ENCODE measurements at places on chromosomes 3 and 15.

DNA sequence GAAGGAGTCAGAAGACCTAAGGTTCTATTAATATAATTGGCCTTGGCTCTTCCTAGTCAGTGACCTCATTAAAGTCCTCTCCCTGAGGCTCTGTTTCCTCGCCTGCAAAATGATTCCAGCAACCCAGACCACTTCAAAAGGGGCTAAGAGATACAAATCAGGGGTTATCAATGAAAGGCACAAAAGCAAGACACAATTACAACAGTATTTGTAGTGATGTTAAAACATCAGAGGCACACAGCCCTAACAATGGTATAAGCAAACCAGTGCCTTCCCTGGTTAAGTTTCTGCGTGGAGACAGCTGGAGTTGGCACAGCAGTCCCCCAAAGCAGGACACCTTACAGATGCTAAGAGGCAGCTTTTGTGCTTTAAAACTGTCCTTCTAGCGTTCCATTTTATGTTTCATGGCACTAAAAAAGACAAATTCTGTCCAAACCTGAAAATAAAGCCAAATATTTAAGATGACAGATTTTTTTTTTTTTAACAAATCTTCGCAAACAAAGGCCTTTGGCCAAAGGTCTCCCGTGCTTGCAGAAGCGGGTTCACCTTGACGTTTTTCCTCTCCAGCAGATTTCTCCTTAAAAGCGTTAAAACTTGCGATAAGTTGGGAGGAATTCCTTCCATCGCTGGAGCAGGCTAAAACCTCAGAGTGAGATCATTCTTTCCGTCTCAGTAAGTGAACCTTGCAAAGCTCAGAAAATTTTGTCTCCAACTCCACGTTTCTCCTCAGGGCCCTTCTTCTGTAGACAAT, 999 bp downstream of the ZNF280D start:
- DNase-seq = no peak

DNA sequence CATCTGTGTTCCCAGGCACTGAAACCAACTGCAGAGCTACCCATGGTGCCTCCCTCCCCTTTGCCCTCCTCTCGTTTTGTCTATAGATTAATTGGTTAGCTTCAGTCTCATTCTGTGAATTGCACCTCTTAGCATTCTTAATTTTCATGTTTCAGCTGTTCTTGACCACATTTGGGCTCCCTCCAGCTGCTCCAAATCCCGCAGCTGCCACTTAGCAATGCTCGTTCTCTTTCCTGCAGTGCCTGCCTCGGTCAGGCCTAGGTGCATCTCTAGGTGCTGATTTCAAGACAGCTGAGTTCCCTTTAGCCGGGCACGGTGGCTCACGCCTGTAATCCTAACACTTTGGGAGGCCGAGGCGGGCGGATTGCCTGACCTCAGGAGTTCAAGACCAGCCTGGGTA, 47.0 kb upstream of the SMAD3 start:
- no peak for DNase-seq

GRCh38 chr3:146200461-146201220, 39.7 kb upstream of the PLOD2 start:
- DNase-seq = no peak

DNA sequence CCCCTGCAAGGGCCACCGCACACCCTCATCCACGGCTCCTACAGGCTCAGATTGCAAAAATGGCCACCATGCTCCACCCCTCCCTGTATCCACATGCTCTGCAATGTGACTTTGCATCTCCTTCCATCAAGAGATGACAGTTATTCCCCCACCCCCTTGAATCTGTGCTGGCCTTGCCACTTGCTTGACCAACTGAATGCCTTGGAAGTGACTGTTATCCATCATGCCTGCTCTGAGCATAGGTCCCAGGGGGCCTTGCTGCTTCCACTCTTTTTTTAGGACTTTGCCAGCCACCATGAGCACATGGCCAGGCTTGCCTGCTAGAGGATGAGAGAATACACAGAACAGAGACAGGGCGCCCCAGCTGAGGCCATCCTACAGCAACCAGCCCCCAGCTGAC, 13.6 kb downstream of the HAPLN3 start:
- DNase-seq = no peak

DNA sequence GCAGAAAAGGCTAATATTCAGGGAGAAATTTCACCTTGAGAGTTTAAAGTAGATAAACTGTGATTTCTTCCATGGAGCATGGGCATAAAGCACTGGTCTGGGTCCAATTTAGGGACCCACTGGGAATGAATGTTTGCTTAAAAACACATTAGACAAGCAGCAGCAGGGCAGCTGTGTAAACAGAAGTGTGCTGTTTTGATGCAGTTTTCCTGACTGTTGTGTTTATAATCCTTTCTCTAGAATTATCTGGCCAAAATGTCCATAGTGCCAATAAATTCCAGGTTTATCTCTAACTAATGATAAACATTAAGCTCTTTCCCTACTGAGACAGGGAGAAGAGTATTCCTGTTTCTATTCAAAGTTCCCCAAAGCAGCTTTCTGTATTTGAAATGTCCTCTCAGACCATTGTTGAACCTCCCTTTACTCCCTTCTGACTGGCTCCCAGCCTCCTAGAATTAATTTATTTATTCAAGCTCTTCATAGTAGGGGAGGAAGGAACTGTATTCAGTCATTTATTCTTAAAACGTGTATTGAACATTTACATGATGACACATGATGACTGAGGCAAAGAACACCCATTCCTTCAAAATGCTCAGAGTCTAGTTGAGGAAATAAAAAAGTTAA, 7.0 kb upstream of the TM4SF18 start:
- no peak for DNase-seq

DNA sequence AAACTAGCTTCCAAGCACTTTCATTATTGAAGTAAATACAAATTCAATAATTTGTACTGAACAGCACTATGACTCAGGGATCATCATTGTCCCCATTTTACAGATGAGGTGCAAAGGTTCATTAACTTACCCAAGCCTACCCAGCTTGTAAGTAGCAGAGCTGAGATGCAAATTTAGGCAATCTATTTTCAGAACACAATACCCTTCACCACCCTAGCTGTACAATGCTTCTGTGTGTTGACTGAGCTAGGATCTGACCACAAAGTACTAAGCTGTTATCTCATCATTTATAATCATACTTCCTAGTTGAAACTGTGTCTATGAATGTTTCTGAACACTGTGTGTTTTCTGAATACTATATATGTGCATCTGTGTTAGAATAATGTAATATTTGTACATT, 3.2 kb upstream of the ILDR1 start:
- DNase-seq = no peak

GRCh38 chr3:31219131-31219843, 313.4 kb upstream of the STT3B start:
- no peak for DNase-seq

GRCh38 chr3:127984241-127984975, 67.8 kb upstream of the SEC61A1 start:
- no peak for DNase-seq

- DNase-seq = no peak
These were observed 23.3 kb downstream of the GRIP2 start for GRCh38 chr3:14516738-14517345.

- no peak for DNase-seq
These were observed 12.0 kb downstream of the SLC24A1 start for GRCh38 chr15:65633752-65634151.

DNA sequence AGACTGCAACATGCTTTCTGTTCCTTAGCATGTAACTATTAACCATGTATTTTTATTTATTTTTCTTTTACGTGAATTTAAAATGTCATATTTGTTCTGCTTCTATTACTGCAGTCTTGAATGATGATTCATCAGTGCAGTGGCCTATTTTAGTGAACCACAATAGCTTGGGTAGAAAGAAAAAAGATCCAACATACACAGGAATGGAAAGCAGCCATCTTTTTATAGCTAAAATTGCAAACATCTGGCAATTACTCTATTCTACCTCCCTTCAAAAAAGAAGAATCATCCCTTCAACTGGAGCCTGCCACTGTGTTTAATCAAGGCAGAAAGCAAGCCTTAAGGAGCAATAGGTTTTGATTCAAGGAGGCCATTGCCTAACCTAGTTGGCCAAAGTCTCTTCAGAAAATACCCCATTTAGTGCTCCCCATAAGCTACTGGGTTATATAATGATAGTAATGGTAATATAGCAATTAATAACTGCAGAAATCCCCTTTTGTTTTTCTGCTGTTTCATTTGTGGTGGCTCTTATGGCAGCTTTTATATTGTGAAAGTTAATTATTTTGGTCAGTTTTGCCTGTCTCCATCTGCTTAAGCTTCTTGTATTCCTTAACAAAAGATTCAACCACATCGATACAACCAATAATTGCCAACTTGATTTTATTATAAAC, 267.3 kb downstream of the LPP start:
- no peak for DNase-seq

GRCh38 chr15:64970698-64971097, 19.0 kb downstream of the SPG21 start:
- DNase-seq = no peak

- peak; percentile 69 for DNase-seq
These were observed 257.4 kb upstream of the ADAMTS9 start for GRCh38 chr3:64945171-64945729.

DNA sequence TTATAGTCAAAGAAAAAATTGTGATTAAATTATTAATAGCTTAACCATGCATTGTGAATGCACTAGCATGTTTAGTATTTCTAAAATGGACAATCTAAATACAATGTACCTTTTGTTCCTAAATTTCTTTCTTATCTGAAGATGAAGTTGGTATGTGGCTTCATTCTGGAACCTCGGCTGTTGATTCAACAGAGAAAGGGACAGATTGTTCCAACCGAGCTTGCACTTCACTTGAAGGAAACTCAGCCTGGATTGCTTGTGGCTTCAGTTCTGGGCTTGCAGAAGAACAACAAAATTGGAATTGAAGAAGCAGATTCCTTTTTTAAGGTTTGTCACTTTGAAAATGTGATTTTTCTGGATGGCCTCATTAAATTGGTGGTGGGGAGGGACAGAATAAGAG, 32.6 kb downstream of the HPS3 start:
- DNase-seq = no peak

DNA sequence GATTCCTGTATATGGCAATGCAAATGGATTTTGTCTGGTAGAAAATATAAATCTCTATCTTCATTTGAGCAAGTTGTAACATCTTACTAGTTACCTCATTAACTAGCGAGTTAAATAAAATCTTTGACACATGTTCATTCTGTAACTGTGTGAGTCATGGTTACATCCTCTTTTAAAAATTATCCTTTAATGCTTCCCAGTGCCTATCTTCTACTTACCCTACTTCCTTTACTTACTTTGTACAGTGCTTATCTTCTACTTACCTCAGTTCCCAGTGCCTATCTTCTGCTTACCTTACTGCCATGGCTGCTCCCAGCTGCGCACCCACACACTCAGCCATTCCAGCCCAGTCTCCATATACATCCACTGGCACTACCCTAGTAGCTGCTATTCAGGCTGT, 71.9 kb upstream of the GOLGA8B start:
- DNase-seq = no peak

DNA sequence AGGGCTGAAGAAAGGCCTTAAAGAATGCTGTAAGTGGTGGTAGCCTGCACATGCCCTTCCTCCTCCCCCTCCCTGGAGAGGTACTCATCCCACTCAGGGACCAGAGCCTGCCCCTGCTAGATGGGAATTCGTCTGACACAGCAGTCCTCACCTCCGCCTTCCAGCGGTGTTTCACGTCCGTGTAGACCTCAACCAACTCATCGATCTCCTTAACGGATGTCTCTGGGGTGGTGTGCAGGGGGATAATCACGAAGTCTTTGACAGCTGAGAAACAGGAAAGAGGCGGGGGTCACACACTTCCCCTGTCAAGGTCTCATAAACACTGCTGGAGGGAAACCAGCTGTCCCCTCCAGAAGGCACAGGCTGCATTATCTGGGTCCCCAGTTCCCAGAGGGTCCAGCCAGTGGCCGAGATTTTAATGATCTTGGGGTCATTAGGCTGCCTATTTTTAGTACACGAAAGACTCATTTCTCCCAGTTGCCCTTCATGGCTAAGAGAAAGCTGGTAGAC, 9.9 kb downstream of the DNASE1L3 start:
- no peak for DNase-seq

DNA sequence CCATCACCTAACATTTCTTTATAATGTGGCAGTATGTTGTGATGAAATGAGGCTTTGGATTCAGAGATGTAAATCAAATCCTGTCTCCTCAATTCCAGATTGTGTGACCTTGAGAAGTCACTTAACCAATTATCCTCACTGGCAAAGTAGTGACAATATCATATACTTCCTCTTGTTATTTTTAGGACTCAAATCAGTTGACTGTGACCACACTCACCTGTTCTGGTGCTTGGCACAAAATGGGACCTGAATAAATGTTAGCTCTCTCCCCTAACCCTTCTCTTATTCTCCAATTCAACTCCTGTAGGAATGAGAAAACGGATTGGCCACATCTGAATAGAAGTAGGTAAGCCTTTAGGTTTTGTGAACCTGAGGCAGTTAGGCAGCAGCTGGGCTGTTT, 42.1 kb downstream of the IQCH start:
- DNase-seq = no peak

GRCh38 chr15:41080144-41080543, 35.9 kb downstream of the INO80 start:
- DNase-seq = no peak

DNA sequence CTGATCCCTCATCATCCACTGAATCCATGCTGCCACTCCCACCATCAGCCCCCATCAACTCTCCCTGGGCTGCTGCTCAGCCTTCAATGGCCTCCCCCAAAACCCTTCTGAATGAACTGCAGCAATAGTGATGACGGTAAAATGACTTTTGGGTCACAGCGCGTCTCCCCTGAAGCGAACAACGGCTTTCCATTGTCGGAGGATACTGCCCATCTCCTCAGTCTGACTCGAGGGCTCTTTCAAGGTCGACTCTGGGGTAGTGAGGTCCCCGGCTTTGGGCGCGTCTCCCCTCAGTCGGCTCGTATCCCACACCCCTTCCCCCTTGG, 57.2 kb upstream of the ZBTB38 start:
- DNase-seq = no peak

DNA sequence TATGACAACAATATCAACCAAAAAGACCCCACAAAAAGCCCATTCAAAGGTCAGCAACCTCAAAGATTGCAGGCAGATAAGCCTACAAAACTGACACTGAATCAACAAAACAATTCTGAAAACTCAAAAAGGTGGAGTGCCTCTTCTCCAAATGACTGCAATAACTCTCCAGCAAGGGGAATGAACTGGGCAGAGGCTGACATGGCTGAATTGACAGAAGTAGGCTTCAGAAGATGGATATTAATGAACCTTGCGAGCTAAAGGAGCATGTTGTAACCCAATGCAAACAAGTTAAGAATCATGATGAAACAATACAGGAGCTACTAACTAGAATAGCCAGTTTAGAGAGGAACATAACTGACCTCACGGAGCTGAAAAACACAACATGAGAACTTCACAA, 20.4 kb upstream of the SLC25A38 start:
- DNase-seq = no peak

Data from right renal pelvis (tissue), 4 donors.